ENCODE measurements at places on chromosomes 7 and 10.

DNA sequence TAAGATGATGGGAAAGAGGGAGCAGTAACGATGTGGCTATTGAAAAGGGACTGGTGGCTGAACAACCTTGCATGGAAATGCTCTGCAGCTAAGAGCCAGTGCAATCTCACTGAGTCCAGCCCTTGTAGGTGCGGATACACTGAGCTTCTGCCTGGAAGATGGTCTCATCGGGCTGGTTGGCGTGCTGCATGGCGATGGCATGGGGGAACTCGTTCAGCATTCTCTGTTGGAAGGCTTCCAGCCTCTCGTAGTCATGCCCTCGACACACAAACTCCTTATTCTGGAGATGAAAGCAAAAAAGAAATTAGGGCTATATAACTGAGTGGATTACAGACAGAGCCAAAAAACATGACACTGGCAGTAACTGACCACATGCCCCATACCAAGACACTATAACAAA lies 197.8 kb upstream of the IMMP2L start:
- no peak for DNase-seq

GRCh38 chr7:11552676-11553296 lies 279.2 kb downstream of the THSD7A start:
- no peak for DNase-seq

GRCh38 chr7:158422196-158422886 lies 165.3 kb downstream of the PTPRN2 start:
- no peak for DNase-seq

- no peak for DNase-seq
These were observed 32.4 kb downstream of the CAMK2B start for GRCh38 chr7:44292876-44293560.

DNA sequence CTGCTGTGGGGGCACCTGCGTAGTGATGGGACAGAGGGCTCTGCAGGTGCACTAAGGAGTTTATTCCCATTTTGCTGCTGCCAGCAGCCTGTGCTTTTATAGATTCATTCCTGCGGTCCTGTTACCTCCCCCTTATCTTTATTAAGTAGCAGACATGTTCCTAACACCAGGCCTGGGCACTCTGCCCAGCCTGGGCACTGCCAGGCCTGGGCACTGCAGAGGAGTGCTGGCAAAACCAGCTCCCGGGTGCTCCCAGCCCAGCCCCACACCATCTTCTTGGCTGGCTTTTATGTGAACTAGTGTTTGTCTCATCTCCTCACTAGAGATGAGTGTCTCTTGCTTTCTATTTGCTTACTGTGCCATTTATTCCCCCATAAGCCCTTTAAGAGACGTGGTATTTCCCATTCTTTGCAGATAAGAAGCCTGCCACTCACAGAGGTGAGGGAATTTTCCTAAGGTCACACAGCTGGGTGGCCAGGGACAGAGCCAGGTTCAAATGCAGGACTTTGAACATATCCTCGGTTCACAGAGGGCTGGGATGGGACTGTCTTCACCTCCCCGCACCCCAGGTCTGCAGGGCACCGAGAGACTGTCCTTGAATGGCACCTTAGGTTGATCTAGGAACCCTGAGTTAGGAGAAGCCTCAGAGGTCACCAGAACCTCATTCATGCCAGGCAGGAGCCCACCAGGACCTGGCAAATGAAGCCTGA lies 14.6 kb upstream of the DRGX start:
- no peak for DNase-seq

GRCh38 chr7:12769444-12769843 lies 82.0 kb downstream of the ARL4A start:
- no peak for DNase-seq

- no peak for DNase-seq
These were observed 65.9 kb downstream of the FAM204A start for GRCh38 chr10:118276204-118276603.

GRCh38 chr7:52700349-52700748 lies 335.1 kb upstream of the POM121L12 start:
- no peak for DNase-seq

GRCh38 chr10:9824631-9825071 lies 1193.0 kb upstream of the CELF2 start:
- DNase-seq, result no peak

- no peak for DNase-seq
These were observed 1.3 kb upstream of the SLC26A5 start for GRCh38 chr7:103447073-103447960.

GRCh38 chr7:47385536-47386125 lies 196.3 kb downstream of the TNS3 start:
- DNase-seq, result no peak

DNA sequence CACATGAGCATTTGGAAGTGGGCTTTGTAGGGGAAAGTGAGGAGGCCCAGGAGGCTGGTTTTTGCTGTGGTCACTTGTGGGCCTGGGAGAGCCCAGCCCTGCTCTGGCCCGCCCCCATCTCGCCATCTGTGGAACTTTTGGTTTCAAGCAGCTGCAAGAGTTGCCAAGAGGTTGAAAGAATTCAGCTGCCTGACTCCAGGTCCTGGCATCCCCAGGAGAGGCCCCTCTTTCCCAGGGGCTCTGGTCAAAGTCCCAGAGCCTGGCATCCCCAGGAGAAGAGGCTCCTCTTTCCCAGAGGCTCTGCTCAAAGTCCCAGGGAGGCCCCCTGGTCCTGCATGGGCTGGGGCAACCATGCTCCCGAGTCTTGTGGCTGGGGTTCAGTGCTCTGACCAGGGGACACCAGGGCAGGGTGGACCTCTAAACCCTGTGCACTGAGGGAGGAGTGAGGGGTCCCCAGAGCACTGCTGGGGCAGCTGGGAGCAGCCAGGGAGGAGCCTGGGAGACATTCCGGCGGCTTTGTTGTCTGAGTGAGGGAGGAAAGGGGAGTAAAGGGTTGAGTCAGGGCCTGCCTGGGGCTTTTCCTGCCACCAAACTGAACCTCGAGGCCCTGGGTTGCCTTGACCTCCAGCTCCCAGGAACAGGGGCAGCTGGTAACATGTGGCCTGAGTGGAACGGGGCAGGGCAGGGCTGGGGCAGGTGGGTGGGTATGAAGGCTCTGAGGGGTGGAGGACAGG lies 27.7 kb upstream of the CSGALNACT2 start:
- DNase-seq, result peak; percentile 67

GRCh38 chr10:96636551-96636950 lies 49.7 kb upstream of the TM9SF3 start:
- no peak for DNase-seq

GRCh38 chr10:58574058-58574457 lies 61.4 kb downstream of the BICC1 start:
- DNase-seq, result no peak

DNA sequence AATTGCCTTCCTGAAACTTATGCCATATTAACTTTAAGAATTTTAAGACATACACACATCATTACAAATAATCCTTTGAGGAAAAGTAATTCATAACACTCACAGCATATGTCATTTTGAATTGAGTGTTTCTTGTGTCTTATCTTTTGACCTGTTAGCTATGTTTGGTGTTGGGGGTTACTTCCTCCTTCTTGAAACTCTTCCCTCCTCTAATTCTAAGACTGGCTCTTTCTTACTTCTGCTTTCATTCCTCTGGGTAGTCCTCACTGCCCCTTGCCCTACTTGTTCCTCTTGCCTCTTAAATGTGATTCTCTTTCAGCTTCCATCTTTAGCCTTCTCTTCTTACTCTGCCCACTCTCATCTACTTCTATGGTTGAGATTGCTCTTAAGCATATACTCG lies 28.3 kb upstream of the PIP4K2A start:
- no peak for DNase-seq

- no peak for DNase-seq
These were observed 80.8 kb downstream of the ARHGAP22 start for GRCh38 chr10:48523820-48524758.

DNA sequence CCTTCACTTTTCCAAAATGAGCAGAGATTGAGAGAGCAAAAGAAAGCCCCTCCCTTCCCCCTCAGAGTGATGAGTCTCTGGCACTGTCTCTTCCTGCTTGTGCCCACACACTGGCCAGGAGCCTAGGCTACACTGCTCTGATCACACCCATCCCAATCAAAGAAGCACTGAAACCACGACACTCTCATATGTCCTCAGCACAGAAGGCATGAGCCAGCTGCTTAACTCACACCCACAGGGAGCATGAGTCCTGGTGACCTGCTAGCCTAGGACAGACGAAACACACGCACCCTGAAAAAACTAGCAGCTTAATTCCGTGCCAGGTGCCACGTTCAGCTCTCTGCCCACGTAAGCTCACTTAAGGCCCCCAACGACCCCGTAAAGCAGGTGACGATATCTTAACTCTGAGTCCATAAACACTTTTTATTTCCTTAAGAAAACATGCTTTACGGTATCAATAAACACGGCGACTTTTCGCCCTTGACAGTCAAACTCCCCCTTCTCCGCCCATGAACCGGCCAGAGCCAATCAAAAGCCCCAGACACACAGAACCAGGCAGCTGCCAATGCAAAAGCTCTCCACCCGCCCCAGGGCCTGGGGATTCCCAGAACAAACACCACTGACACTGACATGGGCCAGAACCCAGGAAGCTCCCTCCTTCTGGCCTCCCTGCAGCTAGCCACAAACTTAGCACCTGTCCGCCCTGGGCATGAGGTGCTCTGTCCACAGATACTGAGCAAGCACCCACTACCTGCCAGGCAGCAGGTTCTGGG lies 69.0 kb downstream of the TNRC18 start:
- peak; percentile 79 for DNase-seq

GRCh38 chr10:131514454-131514853 lies 202.9 kb upstream of the TCERG1L start:
- DNase-seq, result no peak

DNA sequence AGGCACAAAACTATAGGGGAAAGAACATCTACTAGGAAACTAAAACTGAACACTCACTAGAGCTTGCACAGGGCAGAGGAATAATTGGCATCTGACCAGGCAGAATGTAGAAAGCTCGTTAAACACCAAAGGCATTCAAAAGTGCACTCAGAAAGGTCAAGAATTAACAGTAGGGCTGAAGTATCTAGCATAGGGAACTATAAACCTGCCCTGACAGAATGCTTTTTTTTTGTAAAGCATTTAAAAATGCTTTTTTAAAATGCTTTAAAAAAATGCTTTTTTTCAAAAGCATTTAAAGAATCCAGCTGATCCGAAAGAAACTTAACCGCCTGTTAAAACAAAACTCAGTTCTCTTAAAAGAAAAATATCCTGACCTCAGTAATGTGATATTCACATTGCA lies 74.6 kb upstream of the EGFR start:
- no peak for DNase-seq

DNA sequence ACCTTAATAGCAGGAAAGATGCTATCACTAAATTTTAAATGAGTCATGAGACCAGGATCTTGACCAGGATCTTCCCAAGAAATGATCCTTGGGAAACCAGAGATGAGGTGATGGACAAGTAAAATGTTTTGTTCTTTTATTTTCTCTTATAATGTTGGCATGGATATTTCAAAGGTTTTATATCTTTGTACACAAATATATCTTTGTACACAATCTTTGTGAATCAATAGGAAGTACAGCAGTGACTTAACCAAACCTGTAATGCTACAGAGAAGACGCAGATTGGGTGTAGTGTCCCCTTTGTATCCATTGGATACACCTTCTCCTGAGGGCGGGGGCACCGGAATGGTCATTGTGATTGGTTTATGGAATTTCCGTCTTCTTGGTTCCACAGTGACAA lies 180.1 kb upstream of the CCDC6 start:
- DNase-seq, result no peak

- DNase-seq, result no peak
These were observed 64.4 kb downstream of the ENTPD1 start for GRCh38 chr10:95820363-95820762.

GRCh38 chr7:1432411-1433082 lies 26.7 kb downstream of the MICALL2 start:
- DNase-seq, result peak; percentile 86

GRCh38 chr7:35513195-35513594 lies 181.7 kb downstream of the HERPUD2 start:
- DNase-seq, result no peak

DNA sequence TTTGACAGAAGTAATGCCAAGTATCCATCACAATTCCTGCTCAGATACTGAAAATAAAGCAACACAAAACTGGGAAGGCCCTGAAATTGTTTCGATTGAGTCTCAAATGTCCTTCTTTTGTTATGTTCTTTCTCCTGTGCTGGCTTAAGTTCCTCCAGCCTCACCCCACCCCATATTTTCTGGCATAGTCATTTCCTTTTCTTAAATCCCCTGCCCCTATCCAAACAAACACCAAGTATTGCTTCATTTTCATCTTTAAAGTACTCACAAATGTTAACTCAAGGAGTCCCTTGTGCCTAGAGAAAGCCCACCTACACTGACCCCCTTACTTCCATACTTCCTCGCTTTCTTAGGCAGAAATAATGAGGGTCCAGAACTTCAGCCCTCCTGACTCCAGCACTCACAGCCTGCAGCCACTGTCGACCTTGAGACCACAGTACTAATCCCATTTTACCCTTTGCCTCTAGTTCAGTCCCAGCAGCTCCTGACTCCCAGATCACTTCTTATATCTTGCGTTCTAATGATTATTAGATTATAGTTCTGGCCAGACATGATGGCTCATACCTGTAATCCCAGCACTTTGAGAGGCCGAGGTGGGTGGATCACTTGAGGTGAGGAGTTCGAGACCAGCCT lies 73.2 kb upstream of the ST8SIA6 start:
- DNase-seq, result no peak

DNA sequence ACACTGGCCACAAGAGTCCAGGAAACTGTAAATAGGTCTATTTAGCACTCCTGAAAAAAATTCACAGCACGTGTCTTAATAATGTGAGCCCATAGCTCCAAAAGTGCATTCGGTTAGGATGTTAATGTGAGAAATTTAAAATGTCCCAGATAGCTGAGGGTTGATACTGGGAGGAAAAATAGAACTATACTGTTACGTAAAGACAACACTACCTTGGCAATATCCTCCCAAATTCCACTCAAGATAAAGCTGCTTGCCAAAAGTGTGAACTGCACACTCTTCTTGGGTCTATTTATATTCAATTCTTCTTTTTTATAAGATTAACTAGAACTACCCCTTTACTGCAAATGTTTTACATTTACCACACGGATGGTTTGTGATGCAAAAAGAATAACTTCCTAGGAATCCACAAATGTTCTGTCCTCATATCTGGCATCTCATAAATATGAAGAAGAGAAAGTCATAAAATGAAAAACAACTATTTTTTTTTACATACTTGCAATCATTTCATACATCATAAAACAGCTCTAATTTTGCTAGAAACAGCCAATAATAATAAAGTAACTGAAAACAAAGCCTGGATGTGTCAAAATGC lies 10.4 kb downstream of the RAB11FIP2 start:
- no peak for DNase-seq

DNA sequence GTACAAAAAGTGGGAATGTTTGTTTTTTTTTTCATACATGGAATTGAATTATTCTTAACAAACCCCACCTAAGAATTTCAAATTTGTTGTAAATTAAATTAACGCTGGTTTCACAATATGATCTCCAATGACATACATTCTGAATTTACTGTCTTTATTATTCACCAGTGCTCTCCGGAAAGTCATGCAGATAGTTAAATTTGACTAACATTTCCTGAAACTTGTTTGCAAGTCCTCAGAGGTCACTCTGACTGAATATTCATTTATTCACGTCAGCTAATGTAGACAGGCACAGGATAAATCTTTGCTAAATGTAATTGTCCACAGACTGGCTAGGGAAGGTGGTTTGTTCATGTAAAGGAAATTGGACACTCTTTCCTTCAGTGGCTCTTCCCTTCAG lies 730.4 kb downstream of the PHTF2 start:
- no peak for DNase-seq
